Activated T-helper 1 cell treated with Interleukin-2 at 50 U/mL for 16 hours (primary cell): ENCODE measurements at places on chromosomes 4 and X.

DNA sequence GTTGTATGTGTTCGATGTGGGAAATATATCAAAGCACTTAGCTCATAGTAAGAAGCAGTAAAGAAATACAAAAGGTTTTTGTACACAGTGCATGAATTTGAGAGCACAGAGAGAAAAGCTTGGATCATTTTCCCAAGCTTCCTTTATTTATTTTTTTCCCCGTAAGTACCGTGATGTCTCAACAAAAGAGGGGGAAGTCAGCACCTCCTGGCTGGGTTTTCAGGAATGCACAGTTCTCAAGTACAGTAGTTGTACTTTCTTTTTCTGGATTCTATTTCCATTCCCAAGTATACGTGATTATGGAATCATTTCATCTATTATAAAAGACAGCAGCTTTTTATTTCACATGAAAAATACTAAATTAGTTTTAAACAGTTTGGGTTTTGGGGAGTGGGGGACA is 171.5 kb upstream of the EDNRA start:
- DNase-seq, result no peak

DNA sequence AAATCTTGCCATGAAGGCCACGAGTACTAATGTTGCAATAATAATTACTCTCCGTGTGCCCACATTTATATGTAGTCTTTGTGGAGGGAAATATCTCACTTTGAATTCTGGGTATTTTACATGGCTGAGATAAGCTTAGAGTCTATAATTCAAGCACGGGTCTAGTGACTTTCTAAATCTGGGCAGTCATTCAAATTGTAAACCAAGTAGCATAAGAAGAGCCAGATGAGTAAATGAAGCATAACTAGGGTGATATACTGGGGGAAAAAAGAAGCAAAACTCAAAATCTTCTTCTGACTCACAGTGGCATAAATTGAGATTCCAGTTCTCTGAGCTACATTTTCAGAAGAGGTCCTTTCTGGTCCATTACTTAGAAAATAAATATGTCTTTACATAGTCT is 53.0 kb downstream of the MAPK10 start:
- no peak for DNase-seq

DNA sequence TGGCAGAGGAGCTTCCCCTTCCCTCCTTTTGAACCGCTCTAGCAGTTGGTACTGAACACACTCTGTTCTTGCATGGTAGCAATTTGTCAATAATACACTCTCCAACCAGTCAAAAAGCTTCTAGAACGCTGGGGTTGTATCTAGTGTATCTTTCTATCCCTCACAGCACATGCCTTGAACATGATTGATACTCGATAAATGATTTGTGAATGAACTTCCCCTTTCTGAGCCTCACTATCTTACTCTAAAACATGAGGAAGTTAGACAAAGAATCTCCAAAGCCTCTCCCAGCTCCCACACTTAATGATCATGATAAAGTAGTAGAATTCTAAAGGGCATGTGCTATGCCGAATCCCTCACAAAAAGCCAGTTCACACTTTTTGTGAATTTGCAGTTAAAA is 64.4 kb downstream of the DLG3 start:
- no peak for DNase-seq

DNA sequence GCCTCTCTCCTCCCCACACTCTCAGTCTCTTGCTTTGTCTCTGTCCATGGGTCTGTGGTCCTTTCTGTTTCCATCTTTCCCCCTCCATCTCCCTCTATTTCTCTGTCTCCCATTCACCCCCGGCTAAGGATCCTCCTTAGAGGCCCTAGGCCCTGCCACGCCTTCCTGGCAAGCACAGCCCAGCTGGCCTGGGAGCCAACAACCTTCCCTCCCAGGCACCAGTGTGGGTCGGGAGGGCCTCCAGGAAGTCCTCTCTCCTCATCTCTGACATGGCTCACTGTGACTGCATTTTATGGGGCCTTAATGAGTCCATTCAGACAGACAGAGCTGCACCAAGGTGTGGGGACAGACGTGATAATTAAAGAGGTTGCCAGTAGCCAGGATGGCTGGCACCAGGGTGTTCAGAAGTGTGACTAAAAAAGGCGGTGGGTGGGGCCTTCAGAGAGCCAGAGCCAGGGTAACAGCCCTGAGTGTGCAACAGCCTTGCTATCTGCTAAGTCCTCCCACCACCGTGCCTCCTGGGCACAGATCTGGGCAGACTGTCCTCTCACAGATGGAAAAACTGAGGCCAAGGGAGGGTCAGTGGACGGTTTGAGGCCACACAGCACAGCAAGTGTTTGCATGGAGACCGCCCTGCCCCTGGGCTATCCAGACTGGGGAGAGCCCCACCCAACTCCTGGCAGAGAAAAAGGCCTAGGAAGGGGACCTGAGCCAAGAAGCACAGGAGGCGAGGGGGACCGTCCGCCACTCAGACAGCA is 31.5 kb downstream of the BLOC1S4 start:
- no peak for DNase-seq

- DNase-seq, result no peak
These were observed 80.9 kb downstream of the FAM114A1 start for GRCh38 chr4:38948551-38948950.
